ENCODE measurements at places on chromosomes 5 and 9.
A peak's percentile ranks its signal among the peaks of the same experiment; 100 is the strongest.

GRCh38 chr5:94470802-94471201 is 147.6 kb downstream of the KIAA0825 start:
- DNase-seq: no peak

DNA sequence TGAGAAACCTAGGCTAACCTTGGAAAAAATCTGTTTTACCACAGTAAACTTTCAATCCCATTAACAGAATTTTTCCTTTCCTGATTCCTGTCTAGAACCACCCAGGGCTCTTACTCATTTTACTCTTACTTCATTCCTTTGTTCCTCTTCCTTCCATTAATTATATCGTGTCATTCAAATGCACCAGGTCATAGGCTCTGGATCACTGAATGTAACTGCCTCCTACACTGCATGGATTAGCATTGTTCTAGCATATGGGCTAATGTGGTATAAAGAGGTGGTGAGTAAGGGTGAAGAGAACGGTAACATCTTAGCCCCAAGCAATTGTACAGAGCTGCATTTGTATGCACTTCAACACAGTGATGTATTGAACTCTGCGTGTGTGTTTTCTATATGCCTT is 49.5 kb upstream of the SPINK5 start:
- DNase-seq: no peak

DNA sequence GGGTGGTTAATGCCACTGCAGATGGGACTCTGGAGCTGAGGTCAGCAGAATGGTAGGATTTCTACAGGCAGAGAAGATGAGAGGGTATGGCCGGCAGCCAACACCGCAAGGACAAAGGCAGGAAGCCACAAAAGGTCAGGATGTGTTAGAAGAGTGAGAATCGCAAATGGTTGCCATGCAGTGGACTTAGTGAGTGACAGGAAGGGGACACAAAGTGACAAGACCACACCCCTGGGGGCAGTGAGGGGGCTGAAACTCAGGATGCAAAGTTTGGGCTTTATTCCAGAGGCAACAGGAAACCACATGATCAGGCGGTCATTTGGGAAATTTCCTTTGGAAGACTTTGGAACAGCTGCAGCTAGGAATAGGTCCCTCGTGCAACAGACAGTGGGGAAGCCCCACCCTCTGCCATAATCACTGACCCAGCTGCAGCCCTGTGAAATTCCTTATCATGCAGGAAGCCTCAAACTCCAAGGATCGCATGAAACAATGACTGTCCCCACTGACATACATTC is 14.2 kb upstream of the CCDC180 start:
- no peak for DNase-seq

DNA sequence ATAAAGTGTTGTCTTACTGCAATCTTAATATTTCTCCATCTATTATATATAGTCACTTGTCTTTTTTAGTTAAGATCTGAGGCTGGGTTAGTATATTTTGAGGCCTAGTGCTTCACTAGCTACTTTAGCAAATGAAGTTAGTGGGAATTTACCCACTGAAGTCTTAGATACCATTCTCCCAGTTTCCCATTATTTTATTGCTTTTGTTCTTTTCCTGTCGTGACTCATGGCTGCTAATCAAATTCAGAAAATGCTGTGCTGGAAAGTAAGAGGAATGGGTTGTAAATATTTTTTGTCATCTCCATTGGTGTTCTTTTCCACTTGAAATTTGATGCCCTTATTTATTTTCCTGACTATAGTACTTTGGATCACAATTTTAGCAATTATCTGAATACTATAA is 14.2 kb downstream of the TCERG1 start:
- no peak for DNase-seq

- DNase-seq: no peak
These were observed 30.7 kb upstream of the GPX3 start for GRCh38 chr5:150989695-150990094.

- no peak for DNase-seq
These were observed 66.8 kb upstream of the ABL1 start for GRCh38 chr9:130768265-130768664.

DNA sequence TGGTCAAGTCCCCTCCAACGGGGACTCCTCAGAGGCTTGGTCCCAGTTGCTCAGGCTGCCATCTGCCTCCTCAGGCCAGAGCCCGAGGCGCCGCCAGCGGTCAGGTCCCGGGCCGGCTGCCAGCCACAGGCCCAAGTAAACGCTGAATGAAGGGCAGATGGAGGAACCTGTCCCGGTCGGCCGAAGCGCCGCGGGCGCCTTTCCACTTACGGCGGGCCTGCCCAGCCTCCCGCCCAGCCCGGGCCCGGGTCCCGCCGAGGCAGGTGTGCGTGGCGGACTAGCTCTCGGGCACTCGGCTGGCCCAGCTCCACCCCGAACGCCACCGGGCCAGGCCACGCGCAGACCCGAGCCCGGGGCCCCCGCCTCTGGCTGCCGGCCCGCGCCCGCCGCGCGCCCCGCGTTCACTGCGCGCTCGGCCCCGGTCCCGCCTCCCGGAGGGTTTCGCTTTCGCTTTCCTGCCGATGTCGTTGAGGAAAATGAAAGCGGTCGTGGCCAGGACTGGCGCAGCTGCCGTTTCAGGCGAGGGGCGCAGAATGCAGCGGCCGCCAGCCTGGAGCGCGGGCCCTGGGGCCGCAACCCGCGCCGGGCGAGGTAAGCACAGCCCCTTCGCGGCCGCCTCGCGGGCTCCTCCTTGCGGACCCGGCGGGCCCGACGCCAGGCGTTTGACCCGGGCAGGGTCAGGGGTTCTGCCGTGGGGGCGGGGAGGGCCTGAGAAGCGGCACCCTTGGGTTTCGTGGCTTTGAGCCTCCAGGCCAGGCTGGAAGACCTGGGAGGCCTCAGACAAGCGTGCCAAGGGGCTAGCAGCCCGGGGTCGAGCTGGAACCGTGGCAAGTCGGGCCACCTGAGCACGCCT is 41.2 kb downstream of the SLC22A5 start:
- peak; percentile 87 for DNase-seq

DNA sequence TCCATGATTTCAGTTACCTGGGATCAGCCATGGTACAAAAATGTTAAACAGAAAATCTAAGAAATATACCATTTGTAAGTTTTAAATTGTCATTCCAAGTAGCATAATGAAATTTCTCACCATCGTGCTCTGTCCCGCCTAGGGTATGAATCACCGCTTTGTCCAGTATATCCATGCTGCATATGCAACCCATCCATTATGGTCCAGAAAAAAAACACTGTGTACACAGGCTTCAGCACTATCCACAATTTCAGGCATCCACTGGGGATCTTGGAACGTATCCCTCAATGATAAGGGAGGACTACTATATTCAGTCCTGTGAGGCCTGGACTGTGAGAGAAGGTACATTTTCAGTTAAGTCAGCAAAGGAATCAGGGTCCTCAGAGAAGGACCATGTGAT is 37.6 kb upstream of the HNRNPA0 start:
- no peak for DNase-seq

GRCh38 chr5:124337996-124338395 is 408.4 kb downstream of the ZNF608 start:
- DNase-seq: no peak

DNA sequence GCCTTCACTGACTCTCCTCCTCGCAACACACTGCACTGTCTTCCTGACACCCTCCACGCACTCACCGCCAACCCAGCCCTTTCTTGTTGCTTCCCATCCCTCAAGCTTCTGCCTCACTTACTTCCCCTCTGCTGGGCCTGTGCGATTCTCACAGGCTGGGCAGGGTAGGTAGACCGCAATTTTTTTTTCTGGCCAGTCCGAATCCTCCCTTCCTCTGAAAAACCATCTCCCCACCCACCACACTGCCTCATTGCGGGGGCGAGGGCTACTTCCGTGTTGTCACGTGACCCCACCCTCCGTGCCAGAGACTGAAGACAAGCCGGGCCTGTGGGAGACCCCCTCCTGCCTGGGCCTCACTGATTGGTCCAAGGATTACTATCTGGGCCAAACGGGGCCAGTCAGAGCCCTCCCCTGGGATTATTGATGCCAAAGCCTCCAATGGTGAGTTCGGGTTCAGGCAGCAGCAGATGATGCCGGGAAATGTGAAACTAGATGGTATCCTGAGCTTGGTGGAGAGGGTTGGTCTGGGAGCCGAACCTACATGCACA is 73.1 kb downstream of the STK10 start:
- no peak for DNase-seq

- DNase-seq: no peak
These were observed 35.3 kb downstream of the HNRNPH1 start for GRCh38 chr5:179588166-179588565.

GRCh38 chr5:68418201-68418600 is 202.6 kb downstream of the PIK3R1 start:
- DNase-seq: no peak

DNA sequence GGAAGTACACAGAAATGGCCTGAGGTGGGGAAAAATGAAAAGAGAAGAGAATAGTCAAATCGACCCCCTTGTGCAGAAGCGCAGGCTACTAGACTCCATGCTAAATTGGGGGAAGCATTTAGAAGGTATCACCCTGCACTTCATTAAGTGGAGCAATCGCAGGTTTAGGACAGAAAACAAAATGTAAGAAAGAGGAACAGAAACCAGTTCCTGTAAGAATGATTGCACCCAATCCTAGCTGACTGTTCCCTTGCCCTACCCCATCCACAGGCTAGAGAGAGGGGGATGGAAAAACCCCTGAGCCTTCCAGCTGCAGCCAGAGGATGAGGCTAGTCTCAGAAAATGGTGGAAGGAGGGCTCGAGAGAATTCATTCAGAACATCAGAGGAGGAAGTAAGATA is 23.9 kb upstream of the PPP1R2B start:
- DNase-seq: no peak

- no peak for DNase-seq
These were observed 137.3 kb downstream of the FAM114A2 start for GRCh38 chr5:153901449-153901848.

- no peak for DNase-seq
These were observed 2403.7 kb upstream of the C9orf72 start for GRCh38 chr9:29976981-29977380.

DNA sequence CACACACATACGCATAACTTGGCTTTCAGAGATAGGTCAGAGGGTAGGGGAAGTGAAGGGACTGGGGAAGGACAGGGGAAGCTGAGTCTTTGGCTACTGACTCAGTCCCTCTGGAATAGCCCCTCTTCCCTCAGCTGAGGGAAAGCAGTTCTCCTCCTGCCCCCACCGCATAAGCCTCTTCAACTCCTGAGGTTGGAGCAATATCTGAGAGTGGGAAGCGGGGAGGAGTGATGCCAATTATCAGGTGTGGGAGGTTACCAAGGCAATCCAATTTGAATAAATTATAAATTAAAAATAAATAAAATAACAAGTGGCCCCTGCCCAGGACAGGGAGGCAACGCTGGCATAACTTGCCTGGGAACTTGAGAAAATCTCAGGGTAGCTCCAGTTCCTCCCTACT is 1.7 kb upstream of the STOML2 start:
- DNase-seq: no peak

DNA sequence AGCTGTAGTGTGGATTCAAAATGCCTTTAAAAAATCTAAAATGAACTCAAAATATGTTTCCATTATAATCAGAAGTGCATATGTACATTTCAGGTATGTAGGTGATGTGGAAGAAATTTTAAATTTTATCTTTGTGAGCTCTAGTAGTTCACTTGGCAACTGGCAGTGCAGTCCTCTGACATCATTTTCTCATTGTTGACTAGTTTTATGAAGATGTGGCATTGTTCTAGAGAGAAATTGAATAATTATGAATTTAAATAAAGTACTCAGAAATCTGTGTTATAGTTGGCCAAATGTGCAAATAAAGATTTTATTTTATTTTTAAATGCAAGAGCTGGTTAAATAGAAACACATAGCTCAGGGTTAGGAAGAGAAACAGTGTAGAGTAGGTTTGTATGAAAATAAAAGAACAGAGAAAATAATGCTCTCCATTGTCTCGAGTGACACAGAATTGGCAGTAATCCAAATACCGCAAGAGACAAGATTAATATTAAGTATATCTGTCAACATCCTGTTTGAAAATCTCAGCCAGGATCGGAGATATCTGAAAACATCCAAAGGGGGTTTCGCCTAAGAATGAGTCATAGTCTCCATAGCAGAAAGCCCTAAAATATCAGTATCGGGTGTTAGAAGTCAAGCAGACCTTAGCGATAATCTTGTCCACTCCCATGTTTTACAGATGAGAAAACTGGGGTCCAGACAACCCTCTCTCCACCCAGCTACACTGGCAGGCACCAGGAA is 189.4 kb downstream of the CCDC192 start:
- no peak for DNase-seq

DNA sequence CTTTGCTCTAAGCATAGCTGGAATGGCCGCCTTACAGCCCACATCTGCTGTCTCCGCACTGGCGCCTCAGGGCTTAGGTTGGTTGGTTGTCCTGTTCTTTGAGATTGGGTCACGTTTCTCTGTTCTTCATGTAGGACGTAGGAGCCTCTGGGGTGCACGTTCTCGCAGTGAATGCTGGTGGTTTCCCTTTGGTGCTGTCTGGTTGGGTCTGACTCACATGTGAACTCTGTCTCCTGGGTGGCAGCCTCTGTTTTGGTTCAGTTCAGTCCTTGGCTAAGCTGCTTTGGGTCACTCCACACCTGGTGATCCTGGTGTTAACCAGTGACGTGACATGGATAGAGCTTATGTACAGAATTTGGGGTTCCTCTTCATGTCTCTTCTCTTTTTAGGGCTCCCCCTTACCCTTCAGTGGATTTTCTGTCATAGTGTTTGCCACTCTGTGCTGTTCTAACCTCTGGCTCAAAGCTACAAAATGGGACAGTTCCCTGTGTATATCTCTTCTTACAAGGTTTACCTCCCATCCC is 12.6 kb upstream of the LPCAT1 start:
- DNase-seq: no peak

- DNase-seq: no peak
These were observed 217.5 kb upstream of the S1PR3 start for GRCh38 chr9:88773627-88774244.

DNA sequence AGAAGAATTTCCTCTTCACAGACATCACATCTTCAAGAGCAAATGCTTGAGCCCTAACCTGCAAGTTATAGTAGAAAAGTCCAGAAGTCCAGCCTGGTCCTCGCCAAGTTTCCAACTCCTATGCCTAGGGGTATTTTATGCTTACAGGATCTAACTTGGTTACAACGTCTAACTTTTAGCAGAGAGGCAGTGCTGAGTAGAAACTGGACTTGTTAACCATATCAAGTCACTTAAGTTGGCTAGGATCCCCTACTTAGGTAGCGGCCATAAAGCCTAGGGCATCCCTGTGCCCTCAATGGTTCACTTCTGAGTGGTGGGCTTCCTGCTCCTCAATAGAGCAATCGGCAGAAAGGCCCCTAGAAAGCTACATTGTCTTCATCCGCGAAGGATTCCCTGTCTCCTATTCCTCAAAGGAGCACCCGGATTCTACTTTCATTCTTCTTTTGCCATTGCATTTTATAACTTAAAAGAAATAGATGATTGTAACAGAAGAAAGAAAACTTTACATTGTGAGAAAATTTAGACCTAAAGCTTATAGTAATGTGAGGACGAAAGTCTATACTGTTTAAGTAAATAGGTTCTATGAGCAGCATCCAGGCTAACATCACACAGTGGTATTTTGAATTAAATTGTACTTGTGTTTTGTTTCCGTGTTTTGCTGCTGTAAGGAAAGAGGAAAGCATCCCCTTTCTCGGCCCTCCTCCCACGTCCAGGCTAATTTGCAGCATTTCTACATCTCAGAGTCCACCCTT is 1.3 kb upstream of the MTAP start:
- no peak for DNase-seq

Data from Caco-2 (cell line).